RWPE1 (cell line): ENCODE measurements at places on chromosomes 5 and 9.

- no peak for DNase-seq
These were observed 17.8 kb downstream of the HABP4 start for GRCh38 chr9:96467784-96468183.

- no peak for DNase-seq
These were observed 56.9 kb downstream of the SYK start for GRCh38 chr9:90858457-90858901.

DNA sequence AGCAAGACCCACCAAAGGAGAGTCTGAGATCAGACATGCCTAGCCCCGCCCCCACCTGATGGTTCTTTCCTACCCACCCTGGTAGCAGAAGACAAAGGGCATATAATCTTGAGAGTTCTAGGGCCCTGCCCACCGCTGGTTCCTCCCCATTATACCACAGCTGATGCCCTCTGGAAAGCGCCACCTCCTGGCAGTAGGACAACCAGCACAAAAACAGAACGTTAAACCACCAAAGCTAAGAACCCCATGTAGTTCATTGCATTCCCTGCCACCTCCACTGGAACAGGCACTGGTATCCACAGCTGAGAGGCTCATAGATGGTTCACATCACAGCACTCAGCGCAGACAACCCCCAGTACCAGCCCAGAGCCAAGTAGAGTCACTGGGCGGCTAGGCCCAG is 81.2 kb upstream of the TRPC7 start:
- DNase-seq: no peak

DNA sequence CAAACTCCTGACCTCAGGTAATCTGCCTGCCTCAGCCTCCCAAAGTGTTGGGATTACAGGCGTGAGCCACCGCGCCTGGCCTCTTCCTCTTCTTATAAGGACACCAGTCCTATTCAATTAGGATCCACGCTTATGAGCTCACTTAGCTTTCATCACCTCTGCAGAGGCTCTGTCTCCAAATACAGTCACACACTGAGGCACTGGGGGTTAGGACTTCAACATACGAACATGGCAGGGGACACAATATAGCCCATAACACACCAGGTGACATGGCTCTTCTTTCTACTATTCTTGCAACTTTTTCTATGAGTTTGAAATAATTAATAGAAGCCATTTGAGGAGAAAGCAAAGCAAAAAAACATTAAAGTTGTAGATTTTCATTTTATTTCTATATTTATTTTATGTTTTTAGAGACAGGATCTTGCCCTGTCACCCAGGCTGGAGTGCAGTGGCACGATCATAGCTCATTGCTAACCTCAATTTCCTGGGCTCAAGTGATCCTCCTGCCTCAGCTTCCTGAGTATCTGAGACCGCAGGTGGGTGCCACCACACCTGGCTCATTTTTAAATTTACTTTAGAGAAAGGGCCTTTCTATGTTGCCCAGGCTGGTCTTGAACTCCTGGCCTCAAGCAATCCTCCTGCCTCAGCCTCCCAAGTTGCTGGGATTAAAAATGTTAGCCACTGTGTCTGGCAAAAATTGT is 6.0 kb upstream of the PRRT1B start:
- no peak for DNase-seq

- no peak for DNase-seq
These were observed 163.1 kb downstream of the CHSY3 start for GRCh38 chr5:130067364-130067763.

DNA sequence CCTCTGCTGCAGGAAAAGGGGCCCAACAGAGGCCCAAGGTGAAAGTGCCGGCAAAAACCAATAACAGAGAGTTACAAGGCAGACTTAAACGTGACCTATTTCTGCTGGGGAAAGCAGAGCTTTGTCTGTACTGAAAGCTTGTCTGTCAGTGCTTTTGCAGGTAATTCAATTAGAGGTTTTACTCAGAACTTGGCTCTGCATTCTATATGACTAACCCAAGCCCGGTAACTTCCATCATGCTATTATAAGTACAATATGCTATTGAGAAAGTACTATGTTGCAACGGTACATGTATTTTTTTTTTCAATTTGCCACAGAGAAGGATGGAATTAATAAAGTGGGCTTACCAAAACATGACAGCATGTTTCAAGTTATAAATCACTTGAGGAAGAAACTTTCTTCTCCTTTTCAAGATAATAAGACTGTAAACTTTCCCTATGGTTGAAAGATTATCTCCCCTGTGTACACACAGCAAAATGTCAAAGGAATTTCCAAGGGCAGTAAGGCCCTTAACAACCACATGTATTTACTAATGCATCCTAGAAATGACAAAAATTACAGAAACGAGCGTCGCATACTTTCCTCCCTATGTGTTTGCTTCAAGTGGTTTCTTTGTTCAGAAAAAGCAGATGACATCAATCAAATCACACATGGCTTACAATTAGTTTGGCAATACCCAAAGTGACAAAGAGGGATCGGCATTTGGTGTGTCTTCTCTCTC is 282.4 kb downstream of the EFNA5 start:
- peak; percentile 84 for DNase-seq

- peak; percentile 59 for DNase-seq
These were observed 34.7 kb downstream of the LHX3 start for GRCh38 chr9:136170006-136170901.

GRCh38 chr5:178119915-178120606 is 6.7 kb downstream of the N4BP3 start:
- no peak for DNase-seq
